ENCODE measurements at places on chromosomes 1 and 21.

DNA sequence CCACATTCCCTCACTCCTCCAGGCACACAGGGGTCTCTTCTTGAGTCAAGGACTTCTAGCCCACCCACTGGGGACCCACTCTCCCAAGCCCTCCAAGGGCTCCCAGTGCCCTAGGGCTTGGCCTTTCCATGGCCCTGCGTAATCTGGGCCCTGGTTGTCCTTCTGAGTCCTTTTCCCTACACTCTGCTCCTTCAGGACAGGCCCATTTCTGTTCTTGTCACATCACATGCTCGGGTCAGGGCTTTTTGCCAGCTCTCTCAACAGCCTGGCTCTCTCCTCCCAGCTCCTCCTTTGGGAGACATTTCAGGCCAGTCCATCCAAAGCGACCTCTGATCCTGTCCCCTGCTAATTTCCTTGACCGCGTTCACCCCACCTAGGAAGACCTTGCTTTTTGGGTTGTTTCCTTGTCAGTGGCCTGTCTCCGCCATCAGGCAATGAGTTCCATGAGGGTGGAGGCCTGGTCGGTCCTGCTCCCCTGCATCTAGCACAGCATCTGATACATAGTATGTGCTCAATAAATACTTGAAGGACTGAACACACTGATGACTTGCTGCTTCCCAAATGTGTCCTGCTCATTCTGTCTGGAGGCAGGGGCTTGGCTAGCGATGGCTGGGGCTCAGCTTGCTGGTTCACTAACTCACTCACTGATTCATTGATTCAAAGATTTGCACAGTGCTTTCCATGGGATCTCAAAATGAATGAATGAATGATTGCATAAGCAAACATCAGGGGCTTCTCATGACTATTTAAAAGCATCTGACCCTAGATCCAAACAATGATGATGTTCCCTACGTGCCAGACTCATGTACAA lies 44.8 kb downstream of the DHRS3 start:
- DNase-seq, result no peak

GRCh38 chr1:23356471-23357137 lies 12.5 kb upstream of the HNRNPR start:
- no peak for DNase-seq

GRCh38 chr1:244651956-244652622 lies 837 bp upstream of the DESI2 start:
- DNase-seq, result no peak

DNA sequence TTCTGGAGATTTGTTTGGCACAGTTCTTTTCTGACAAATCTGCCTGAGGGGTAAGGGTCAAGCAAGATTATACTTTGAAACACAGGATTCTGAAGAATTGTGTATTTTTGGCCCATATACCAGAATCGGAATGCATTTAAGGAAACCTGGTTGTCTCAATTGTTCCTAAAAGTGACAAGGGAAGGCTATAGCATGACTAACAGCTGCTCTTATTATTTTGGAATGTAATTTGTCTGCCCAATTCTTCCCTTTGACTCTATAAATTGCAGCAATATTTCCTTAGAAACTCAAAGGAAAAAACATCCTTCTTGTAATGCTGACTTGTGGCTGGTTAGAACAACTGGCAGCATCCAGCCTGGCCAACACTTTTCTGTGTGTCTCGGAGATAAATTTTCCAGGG lies 15.8 kb upstream of the VCAM1 start:
- DNase-seq, result no peak

- no peak for DNase-seq
Measured at GRCh38 chr1:229882621-229883020, 184.4 kb upstream of the GALNT2 start.

DNA sequence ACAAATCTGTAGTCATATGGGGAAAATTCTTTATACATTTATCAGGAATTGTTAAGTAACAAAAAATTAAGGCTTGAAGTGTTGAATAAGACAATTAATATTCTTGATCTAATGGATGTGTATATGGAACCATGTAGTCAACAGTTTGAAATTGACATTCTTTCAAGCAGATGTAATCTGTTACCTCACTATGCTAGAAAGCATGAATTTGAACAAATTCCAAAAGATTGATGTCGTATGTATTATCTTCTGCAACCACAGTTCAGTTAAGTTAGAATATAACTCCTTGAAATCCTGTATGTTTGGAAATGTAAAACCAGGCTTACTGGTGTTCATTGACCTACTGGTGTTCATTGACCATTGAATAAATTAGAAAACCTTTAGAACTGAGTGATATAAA lies 16.1 kb downstream of the CCDC18 start:
- DNase-seq, result no peak

GRCh38 chr1:78044796-78045562 lies 787 bp upstream of the GIPC2 start:
- no peak for DNase-seq

DNA sequence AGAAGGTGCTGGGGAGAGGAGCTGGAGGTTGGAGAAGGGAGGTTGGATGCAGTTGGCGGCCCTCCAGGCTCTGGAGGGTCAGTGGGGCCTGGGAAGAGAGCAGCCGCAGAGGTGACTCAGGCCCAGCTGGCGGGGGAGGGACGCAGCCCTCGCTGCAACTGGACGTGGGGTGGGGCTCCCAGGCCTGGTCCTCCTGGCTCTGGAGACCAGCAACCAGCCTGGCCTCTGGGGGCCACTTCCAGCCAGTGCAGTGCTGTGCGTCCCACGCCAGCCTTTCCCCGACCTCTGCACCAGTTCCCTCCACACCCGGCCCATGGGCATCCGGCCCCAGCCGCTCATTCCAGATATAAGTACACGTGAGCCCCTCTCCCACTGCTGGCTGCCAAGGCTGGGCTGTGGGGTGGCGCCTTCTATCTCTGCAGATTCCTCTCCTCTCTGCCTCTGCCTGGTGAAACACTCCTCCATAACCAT lies 38.0 kb upstream of the COL18A1 start:
- no peak for DNase-seq

DNA sequence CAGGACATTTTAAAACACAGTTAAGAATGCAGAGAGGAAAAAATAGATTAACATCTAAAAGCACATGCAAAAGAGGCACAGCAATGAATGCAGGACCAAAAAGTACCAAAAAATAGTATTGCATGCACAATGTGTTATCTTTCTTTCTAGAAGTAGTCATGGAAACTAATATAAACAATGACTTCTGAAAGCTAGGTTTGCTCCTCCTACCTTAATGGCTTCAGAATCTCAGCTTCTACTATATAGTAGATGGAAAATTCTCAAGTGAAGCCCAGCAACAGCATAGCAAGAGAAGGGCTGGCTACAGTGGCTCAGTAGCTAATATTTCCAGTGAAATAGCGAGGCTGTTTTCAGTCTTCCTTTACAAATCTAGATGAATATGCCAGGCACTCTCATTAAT lies 125.1 kb downstream of the CRB1 start:
- DNase-seq, result no peak

GRCh38 chr1:172581779-172582178 lies 48.8 kb downstream of the SUCO start:
- DNase-seq, result no peak

GRCh38 chr21:39182016-39182415 lies 1.2 kb downstream of the PSMG1 start:
- no peak for DNase-seq

GRCh38 chr1:232641507-232641906 lies 11.6 kb upstream of the SIPA1L2 start:
- no peak for DNase-seq

DNA sequence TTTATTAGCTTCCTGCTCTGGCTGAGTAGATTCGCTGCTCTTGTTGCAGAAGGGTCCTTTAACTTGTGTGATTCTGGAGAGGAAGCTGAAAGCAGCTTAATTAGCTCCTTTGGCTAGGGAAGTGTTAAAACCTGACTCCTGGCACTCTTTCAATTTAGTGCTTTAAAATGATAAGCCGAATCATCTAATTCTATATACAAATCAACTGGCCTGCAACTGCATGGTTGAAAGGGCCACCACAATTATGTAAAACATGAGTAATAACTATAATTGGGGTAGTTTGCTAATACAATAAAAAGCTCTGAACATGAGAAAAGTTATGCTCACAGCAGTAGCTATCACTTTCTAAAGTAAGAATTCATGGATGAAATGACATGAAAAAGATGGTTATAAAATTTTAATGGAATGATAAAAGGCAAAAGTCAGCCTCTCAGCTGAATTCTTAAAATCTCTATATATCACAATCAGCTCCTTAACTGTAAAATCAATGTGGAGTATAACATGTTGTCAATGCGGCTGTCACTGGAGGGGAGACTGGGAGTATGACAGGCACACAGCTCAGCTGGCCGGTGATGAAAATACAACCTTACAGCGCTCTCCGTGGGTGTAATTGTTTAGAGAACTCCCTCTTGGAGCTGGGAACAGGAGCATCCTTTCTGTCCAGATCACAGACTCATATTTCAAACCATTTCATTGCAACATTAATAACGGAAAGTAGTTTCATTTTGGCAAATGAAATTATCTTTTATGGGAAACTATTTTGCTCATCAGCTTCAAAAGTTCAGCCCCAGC lies 324.4 kb downstream of the KCTD3 start:
- no peak for DNase-seq

GRCh38 chr1:44919400-44919799 lies 67.0 kb downstream of the EIF2B3 start:
- DNase-seq, result no peak

GRCh38 chr21:37006486-37007291 lies at the start of gene RIPPLY3:
TSS of gene RIPPLY3 (plus strand) at chr21:37006702. CDS start at chr21:37006773, 71 bp downstream.
- no peak for DNase-seq

DNA sequence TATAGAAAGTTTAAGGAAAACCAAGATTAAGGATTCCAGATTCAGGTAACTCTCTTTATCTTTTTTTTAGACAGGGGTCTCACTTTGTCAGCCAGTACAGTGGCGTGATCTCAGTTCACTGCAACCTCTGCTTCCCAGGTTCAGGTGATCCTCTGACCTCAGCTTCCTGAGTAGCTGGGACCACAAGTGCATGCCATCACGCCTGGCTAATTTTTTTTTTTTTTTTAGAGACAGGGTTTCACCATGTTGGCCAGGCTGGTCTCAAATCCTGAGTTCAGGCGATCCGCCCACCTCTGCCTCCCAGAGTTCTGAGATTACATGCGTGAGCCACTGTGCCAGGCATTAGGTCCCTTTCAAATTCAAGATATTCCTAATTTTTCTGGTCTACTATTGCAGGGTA lies 15.9 kb downstream of the LZIC start:
- no peak for DNase-seq

DNA sequence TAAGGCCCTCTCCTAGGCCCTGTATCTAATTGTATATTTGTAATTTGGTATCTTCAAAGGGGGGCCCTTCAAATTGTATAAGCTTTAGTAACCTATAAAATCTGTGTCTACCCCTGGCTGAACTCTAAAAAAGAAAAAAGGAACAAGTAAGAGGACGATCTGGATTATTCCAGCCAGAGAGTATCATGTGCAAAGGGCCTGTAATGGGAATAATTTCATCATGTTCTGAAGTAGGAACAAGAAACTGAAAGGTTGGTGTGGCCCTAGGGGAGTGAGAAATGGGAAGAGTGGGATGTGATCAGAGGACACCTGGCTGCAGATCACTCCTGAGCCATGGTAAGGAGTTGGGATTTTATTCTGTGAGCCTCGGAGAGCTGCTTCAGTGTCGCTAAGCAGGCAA lies 14.7 kb downstream of the PTAFR start:
- no peak for DNase-seq

GRCh38 chr1:213968146-213968825 lies 19.5 kb upstream of the PROX1 start:
- no peak for DNase-seq

DNA sequence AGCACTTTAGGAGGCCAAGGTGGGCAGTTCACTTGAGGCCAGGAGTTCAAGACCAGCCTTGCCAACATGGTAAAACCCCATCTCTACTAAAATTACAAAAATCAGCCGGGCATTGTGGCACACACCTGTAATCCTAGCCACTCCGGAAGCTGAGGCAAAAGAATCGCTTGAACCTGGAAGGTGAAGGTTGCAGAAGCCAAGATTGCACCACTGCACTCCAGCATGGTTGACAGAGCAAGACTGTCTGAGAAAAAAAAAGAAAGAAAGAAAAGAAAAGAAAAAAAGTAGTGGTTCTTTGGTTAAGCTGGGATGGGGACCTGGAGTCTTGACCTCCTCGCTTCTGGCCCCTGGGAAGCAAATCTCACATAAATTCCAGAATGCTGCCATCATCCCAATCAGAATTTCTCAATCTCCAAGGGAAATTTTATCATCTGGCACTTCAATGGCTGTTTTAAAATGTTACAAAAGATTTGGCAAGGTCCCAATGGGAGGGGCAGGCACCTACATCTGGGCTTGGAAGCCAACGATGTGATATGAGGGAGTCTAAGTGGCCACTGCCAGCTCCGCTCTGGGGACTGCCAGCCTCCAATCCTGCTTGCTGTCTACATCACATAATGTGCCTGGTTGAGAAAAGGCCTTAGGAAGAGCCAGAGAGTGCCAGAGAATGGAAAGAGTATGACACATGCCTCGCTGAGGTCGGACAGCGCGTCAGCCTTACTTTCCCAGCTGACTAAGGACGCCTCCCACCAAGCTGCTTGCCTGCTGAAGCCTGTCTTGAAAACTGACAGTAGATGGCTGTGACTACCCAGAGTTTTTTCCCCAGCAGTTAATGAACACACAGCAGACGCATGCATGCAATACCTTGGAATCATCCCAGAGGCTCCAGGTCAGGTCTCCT lies 42.1 kb upstream of the SRP9 start:
- no peak for DNase-seq

GRCh38 chr1:112762541-112763500 lies 47.7 kb upstream of the PPM1J start:
- DNase-seq, result no peak

GRCh38 chr1:15346346-15347030 lies 63.2 kb upstream of the EFHD2 start:
- DNase-seq, result no peak

GRCh38 chr21:41956926-41957729 lies 3.3 kb upstream of the C2CD2 start:
- no peak for DNase-seq

GRCh38 chr1:174954073-174954460 lies 45.7 kb upstream of the CACYBP start:
- no peak for DNase-seq

DNA sequence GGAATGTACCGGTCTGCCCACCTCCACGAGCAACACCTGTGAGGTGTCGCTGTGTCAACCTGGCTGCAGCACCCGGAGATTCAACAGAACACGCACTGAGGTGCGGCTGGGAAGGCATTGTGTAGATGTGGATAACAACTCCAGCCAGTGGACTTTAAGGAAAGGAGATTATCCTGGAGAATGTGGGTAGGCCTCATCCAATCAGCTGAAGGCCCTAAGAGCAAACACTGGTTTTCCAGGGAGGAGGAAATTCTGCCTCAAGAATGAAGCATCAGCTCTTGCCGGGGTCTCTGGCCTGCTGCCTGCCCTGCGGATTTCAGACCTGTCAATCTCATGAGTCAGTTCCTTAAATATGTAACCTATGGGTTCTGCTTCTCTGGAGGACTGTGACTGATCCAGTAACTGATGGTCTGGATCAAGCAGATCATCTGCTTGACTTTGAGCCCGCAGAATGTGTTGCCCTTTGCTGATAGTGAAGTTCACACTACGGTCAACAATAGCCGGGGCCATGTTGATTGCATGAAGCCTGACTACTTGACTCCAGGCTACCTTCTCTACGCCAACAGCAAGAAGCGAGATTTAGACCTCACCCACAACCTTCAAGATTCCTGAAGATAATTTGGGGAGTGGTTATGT lies 15.9 kb upstream of the PRDM15 start:
- DNase-seq, result no peak

- DNase-seq, result no peak
Measured at GRCh38 chr1:87437663-87438295, 109.1 kb downstream of the LMO4 start.

- DNase-seq, result no peak
Measured at GRCh38 chr1:212188599-212189351, 96.4 kb upstream of the PPP2R5A start.

- DNase-seq, result no peak
Measured at GRCh38 chr1:69305621-69306020, 262.1 kb upstream of the LRRC7 start.
